Endothelial cell (in vitro differentiated cells): ENCODE measurements at places on chromosomes 3 and 15.

DNA sequence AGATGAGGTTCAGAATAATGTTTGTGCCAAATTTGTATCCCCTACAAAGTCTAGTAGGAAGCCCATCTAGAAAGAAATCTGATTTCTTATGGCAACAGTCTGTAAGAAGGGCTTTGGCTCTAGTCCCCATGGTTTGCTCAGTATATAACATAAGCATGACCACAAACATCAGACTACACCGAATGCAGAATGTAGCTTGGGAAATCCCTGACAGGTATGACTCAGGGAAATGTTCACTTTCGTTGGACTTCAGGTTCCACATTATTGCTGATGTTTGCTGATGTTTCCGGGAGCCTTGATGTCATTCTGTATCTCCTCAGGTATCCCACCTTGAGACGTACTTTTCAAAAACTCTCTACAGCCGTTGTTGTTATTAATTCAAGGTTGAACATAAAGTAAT lies 304.4 kb upstream of the TGFBR2 start:
- no peak for DNase-seq

DNA sequence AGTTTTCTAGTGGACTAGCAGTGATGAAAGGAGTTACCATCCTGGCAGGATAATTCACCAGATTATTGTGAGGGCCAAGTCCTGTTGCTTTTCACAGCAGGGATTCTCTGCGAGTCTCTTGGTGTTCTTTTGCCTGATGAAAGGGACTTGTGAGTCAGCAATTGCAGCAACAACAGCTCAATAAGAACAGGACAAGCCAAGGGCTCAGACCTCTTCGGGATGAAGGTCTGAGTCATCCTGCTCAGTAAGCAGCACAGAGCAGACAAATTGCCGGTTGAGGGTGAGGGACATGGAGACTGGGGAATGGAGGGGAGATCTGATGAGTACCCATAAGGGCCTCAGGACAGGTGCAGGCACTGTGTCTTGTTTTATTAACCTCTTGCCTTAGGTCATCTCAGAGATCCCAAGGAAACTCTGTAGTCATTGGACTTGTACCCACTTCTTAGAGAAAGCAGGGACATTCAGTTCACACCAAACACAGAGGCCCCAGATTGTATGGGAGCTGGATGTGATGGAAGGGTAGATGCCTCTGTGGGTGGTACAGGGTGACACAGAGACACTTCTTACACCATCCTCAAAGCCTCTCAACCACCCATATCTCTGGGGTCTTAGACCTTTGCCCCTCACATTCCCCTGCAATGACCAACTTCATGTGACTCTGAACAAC lies 173.8 kb upstream of the TLE3 start:
- DNase-seq, result no peak

DNA sequence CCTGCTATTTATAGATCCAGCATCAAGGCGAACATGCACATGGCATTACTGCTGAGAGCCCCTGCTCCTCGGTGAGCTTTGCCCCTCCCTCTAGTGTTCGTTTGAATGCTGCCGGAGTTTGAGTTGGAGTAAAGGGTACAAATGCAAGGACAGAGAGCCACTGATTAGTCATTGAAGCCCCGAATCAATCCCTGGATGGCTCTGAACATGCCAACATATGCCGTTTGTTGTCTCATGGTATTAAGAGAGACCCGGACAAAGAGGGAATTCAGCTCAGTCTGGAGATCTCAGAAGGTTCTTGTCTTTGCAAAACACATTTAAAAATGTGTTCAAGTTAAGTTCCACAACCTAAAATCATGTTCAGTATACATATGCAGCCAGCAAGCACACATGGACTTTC lies 789.2 kb upstream of the NR2F2 start:
- no peak for DNase-seq

DNA sequence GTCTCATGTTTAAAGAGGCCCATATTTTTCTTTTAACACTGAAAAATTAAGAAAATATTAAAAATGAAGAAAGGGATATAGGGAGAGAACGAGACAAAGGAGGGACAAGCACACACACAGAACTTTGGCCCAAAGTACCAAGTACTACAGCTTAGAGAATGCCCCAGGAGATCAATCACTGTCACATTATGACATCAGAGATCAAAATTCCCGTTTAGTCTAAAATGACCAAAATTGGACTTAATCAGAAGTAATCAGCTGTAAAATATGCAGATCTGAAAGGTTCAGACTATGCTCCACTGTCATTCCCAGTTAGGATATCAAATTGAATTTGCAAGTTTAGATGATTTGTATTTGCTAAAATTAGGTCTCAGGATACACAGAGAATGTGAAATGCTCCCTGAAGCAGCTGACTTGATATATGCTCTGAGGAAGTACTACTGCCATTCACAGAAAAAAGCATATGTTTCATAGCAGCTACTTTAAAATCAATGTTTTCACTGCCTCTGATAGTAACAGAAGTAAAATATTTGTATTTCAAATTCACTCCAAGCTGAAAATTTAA lies 123.0 kb downstream of the PEAK1 start:
- no peak for DNase-seq

DNA sequence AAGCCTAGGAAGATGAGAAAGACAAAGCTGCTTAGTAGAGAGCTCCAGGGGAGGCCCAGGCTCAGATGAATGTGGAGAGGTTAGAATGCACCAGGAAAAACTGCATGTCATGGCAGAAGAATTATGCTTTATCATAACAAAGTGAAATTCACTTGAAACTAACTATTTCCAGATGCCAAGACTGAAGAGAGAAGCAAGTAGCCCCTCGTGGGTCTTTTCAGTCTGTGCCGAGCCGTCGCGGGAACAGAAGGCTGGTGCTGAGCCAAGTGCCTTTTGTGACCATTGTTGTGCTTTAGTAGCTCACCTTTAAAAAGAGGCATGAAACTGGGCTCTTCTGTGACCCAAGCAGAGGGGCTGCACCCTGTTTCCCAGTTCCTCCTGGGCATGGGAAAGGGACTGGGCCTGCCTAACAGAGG lies 73.2 kb downstream of the CHDH start:
- DNase-seq, result no peak
